Cerebellar cortex (tissue), 1 donor: ENCODE measurements at places on chromosomes 3 and 15.

DNA sequence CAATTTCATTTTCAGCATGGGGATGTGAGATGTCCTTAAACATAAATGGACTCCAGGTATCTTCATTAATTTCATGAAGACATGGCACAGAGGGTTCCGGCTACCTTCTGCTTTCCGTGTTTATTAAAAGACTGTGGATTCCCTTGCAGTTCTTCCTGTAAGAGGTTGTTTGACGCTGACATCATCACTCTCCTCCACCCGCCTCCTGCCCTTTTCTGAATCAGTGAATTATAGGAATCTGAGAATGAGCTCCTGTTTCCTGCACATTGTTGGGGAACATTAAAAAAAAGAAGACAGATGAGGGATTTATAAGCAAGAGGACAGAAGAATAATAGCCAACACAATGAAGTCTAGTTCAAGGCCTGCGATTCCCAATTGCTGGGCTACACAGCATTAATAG lies 191.3 kb downstream of the LPP start:
- DNase-seq, result no peak

GRCh38 chr15:58562135-58562534 lies 130.3 kb downstream of the LIPC start:
- no peak for DNase-seq

- no peak for DNase-seq
Measured at GRCh38 chr3:143839980-143840379, 8.3 kb downstream of the SLC9A9 start.

- no peak for DNase-seq
Measured at GRCh38 chr3:20572473-20572872, 386.5 kb upstream of the SGO1 start.

DNA sequence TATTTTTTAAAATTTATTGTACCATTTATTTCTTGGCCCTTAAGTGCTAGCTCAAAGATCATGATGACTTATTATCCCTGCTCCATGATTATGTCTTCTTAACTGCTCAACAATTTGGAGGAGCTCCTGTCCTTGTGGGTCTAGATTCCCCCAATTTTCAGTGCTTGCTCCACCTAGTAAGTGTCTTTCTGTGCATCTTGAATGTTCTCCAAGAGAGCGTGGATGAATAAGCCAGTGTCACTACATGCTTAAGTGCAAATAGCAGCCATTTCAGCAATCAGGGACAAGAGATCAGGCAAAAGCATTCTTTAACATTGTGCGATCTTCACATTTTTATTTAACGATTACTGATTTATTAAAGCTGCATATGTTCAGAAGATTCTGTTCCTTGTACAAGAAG lies 99.4 kb downstream of the ALCAM start:
- no peak for DNase-seq

DNA sequence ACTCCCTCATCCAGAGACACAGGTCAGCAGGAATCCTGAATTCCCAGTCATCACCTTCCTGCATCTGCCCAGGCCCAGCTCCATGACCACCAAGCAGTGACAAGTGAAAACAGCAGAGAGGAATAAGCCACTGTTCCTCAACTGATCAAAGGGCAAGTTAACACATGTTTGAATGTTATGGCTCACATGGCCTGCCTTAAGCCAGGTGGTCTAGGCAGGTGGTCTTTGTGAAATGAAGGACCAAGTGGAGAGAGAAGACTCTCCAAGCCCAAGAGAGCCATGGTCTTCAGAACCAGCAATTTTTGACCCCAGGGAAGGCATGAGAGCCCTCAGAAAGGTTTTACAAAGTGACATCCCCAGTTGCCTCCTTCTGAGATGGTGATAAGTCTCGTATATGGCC lies 161.8 kb downstream of the EPHB1 start:
- DNase-seq, result no peak

- DNase-seq, result no peak
Measured at GRCh38 chr3:173019378-173019777, 121.7 kb downstream of the SPATA16 start.

DNA sequence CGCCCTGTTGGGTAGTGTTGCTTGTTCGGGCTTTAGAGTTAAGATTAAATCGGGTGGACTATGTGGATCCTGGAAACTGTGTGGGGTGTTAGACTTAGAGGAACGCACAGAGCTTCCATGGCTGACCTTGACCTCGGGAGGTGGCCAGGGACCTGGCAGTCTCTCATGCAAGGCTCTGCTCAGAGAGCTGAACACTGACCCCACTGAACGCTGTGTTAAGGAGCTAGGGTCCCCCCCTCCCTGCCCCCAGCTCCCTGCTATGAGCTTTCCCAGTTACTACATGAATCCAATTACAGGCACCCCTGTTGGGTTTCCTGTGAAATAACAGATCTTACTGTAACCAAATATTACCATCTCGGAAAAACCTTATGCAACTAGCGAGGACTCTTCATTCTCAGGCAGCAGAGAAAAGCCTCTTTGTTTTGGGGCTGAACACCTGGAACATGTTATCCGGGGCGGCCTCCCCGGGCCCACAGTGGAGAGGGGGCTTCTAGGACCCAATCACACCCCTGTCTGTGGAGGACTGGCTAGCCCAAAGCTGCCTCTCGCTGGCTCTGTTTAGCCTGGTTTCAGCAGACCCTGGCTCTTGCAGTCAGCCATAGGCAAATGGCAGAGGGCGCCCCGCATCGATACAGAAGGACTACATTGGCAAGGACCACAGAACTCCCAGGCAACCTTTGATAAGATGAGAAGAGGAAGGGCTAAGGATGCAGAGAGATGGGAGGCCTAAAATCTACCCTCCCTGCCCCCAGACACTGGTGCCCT lies 25.8 kb upstream of the ALDH1A3 start:
- DNase-seq, result no peak

DNA sequence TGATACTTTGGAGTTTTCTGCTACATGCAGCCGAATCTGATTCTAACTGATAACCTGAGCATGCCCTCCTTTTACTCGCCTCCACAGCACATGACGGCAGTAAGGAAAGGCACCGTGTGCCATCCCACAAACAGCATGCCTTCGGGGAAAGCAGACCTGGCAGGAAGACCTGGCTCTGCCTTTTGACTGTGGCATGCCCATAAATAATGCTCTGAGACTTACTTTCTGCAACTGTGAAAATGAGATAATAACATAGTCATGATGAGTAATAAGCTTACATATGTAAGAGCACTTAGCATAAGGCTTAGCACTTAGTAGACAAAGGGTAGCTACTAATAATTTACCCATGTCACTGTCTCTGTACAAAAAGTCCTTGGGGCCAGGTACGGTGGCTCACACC lies 32.9 kb downstream of the MTHFS start:
- DNase-seq, result no peak

- no peak for DNase-seq
Measured at GRCh38 chr3:107993771-107994170, 97.1 kb downstream of the CD47 start.

DNA sequence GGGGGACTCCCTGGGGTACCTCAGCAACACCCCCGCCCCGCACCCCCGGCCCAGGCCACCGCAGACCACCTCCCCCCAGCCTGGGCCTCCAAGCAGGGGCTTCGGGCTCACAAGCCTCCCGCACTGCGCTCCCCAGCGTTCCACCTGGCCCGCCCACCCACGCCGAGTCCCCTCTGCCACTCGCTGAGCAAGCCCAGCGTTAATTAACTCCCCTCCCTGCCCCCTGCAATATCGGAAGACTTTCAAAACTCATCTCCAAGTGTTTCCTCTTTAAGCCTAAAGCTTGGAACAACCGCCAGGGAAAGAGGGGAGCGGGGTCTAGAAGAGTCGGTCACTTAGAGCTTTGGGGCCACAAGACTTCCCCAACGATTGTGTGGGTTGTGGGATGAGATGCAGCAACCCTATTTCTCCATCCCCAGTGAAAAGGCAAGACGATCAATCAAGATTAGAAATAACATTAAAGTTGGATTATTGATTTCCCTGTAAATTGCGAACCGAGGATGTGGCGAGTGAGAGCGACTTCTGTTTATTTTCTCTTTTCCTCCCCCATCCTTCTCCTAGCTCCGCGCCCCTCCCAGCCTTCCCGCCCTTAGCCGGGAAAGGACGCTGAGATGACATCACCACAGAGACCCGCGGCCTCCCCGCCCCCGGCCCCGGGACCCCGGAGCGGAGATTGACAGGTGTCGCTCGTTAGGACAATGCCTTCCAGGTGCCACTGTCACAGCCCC lies 30.2 kb downstream of the NR2F2 start:
- DNase-seq, result no peak

GRCh38 chr3:193673845-193674244 lies 80.8 kb downstream of the OPA1 start:
- no peak for DNase-seq

- no peak for DNase-seq
Measured at GRCh38 chr3:114855839-114856238, 291.2 kb downstream of the ZBTB20 start.

DNA sequence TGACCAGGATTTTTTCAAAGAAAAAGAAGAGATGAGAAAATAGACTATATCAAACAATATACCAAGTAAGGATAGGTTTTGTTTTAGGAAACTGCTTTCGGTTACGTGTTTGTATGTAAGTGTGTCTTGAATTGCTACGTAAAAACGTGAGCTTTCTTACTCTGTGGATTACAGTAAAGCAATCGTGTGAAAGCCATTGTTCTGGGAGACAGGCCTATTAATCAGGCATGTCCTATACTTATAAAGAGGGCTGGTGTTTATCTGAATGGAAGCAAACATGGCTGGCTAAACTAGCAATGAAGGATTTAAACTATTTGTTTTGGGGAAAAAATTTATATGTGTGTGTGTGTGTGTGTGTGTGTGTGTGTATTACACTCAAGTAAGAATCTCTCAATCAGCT lies 2.6 kb downstream of the EHHADH start:
- no peak for DNase-seq

GRCh38 chr15:99442252-99442897 lies 123.4 kb upstream of the MEF2A start:
- DNase-seq, result no peak

GRCh38 chr3:172270557-172271166 lies 177.6 kb downstream of the GHSR start:
- DNase-seq, result no peak

DNA sequence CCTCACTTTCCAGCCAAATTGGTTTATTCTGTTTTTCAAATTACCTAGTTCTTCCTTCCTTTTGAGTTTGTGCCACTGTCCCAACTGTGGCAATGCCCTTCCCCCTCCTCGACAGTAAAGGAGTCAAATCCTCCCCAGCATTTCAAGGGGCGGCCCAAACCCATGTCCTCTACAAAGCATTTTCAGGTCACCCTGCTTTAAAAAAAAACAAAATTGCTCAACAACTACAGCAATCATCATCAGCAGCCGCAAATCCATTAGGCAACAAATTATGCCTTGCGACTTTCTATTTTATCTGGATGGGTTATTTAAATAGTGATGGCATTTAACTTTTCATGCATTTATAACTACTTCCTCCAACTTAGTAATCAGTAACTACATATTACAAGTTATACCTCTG lies 32.7 kb downstream of the PLD1 start:
- no peak for DNase-seq

GRCh38 chr15:57756466-57756865 lies 50.0 kb downstream of the POLR2M start:
- DNase-seq, result no peak

GRCh38 chr15:83352119-83352518 lies 67.7 kb upstream of the BNC1 start:
- no peak for DNase-seq

- no peak for DNase-seq
Measured at GRCh38 chr3:54069961-54070360, 52.4 kb upstream of the CACNA2D3 start.

DNA sequence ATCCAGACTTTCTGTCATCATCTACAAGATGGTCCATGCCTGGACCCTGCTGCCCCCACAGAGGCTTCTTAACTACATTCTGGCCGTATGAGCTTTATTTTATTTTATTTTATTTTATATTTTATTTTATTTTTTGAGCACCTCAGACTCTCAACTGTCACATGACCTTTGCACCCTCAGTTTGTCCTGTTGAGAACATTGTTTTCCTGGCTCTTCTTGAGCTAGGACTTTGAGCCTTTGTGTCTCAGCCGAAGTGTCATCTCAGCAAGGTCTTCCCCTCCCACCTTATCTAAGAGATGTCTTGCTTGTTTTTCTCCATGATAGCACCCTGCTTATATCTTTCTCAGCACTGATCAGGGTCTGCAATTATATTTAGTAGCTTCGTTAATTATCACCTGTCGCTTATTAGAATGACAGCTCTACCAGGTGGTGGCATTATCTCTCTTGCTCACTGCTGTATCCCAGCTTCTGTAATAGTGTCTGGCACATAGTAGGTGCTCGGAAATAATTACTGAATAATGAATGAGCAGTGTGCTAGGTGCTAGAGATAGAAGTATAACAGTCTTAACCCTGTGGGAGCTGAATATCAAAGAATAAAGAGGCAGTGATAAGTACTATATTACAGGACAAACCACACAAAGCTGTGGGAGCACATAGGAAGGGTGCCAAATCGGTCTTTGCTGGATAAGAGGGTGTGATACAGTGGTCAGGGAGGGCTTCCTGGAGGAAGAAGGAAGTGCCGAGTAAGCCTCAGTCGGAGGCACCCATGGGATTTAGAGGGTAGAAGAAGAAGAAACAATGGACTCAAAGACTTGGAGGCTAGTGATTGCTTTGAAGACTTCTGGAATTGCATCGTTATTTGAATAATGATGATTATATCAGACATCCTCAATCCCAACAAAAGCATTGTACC lies 136.2 kb downstream of the ITPR1 start:
- no peak for DNase-seq

- DNase-seq, result peak; percentile 60
Measured at GRCh38 chr3:51799879-51800749, 21.1 kb upstream of the IQCF6 start.

DNA sequence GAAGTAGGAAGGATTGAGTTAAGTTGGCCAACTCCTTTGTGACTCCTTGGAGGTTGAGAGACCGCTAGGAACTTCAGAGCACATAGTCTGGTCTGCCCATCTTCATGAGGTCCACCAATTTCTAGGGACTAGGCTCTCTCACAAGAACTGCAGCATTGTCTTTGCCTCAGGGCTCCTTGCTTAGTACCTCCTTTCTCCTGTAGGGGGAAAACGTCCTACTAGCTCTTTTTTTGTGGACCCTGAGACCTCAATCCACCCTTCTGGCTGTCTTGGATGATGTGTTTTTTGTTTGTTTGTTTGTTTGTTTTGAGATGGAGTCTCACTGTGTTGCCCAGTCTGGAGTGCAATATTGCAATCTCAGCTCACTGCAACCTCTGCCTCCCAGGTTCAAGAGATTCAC lies 21.6 kb downstream of the REC114 start:
- DNase-seq, result no peak

GRCh38 chr3:14319654-14320182 lies 82.7 kb upstream of the SLC6A6 start:
- peak; percentile 59 for DNase-seq

GRCh38 chr15:72077950-72078349 lies 40.0 kb downstream of the MYO9A start:
- no peak for DNase-seq

- DNase-seq, result no peak
Measured at GRCh38 chr15:62684123-62684808, 358.3 kb upstream of the TPM1 start.
